ENCODE measurements at places on chromosomes 6 and 20. TPM values are rescaled to one million over a fixed set of nuclear protein-coding genes. Genes with fewer than 3 reads are reported as not detected.

GRCh38 chr6:3023663-3024483 lies 24.2 kb downstream of the NQO2 start:
- DNase-seq, result peak; percentile 99

PGC gene
- total RNA-seq, result not detected

DNA sequence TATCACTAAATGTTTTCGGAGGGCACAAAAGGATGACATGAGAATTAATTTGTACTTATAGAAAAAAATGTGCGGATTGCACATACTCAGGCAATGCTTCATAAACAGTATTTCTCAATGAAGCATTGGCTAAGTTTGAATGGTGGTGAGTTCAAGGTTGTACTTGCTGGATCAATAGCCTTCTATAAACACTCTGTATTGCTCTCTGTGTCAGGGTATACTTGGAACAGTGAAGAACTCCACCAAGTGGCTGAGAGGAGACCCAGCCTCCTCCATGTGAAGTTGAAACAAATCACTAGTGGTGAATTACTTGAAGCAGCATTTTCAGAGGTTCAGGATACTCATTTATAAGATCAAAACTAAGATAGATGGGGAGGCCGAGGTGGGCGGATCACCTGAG lies 360.6 kb downstream of the RIMS1 start:
- DNase-seq, result no peak

DNA sequence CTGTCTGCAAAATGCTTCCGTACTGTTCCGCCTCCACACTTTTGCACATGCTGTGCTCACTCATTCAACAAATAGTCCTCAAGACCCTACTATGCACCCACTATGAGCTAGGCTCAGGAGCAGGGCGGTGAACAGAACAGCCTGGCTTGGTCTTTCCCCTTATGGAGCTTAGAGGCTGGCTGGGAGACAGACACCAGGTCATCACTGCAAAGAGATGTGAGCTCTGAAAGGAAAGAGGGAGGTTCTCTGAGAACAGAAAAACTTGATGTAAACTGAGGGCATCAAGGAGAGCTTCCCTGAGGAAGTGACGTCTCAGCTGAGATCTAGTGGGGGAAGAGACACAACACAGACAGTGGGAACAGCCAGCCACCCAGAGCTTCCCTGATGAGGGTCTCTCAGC lies 31.0 kb upstream of the TGM2 start:
- no peak for DNase-seq

DNA sequence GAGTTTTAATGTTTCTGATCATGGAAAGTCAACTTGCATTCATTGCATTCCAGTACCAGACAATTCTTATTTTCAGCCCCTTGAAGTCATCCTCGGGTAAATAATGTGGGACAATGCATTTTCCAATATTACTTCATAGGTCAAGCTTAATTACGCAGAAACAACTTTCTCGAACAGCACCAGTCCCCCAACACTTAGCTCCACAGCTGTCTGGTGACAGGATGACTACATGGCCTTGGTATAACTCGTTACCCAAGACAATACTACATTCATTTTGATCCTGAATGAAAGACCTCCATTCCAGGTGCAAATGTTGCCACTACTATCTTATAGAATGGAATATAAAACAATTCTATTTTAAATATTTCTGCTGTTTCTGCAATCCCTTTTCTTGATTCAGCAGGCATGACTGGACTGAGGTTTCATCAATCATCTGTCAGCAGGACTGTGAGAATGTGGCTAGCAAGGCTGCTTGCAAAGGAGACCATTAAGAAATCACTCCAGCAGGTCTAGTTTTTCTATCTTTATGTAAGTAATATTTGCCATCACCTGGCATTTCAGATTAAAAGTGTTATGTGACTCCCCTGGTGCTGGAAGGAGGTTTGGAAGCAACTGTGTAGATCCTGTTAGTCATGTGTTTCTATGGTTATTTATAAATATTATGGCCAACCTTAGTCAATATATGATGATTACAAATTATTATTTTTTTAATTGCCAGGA lies 147.9 kb downstream of the HAO1 start:
- DNase-seq, result peak; percentile 30

SHLD1 gene
- total RNA-seq, result 2.6 TPM

DNA sequence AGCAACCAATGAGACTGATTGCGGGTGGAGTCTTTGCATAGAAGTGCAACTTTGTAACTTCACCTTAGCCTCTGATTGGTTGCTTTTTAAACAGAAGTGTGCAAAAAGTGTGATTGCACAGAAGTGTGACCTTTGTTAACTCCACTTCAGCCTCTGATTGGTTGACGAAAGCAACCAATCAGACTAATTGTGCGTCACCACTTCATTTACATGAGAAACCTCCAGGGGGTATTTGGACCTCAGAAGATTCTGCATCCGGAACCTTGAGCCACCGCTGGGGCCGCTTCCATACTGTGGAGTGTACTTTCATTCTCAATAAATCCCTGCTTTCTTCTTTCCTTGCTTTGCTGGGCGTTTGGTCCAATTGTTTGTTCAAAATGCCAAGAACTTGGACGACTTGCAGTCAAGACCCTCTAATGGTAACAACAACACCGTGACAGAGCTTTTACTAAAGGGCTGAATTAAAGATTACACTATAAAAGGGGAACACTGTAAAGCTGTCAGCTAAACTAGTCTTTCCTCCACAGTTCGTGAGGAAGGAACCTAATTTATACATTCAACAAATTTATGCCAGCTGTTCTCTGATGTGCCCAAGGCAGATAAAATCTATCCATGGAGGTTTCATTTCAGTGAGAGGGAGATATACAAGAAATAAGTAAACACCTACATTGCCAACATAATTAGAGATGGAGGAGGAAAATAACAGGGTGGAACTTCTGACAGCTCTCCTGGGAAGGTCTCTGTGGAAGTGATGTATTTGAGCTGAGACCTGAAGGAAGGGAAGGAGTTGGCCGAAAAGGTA lies 1.4 kb upstream of the HECA start:
- DNase-seq, result no peak

- no peak for DNase-seq
Measured at GRCh38 chr6:38688579-38689087, 14.3 kb downstream of the GLO1 start.

- DNase-seq, result no peak
Measured at GRCh38 chr6:947235-947934, 254.4 kb upstream of the EXOC2 start.

DNA sequence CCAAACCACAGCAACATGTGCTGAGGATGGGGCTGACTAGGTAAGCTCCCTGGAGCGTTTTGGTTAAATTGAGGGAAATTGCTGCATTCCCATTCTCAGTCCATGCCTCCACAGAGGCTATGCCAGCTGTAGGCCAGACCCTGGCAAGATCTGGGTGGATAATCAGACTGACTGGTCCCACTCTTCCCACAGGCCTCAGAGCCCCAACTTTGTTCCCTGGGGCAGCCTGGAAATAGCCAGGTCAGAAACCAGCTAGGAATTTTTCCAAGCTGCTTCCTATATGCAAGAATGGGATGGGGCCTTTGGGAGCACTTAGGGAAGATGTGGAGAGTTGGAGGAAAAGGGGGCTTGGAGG lies 1.5 kb upstream of the VEGFA start:
- DNase-seq, result no peak

WFDC2 gene
- total RNA-seq, result not detected

ATP6V1G2 gene
- total RNA-seq, result 0.89 TPM

CD83 gene
- 5.1 TPM for total RNA-seq

C6orf132 gene
- total RNA-seq, result 5.2 TPM

GRCh38 chr20:34515484-34516246 lies 557 bp upstream of the DYNLRB1 start:
- DNase-seq, result peak; percentile 19

PCSK2 gene
- not detected for total RNA-seq

ESF1 gene
- total RNA-seq, result 8.3 TPM

DNA sequence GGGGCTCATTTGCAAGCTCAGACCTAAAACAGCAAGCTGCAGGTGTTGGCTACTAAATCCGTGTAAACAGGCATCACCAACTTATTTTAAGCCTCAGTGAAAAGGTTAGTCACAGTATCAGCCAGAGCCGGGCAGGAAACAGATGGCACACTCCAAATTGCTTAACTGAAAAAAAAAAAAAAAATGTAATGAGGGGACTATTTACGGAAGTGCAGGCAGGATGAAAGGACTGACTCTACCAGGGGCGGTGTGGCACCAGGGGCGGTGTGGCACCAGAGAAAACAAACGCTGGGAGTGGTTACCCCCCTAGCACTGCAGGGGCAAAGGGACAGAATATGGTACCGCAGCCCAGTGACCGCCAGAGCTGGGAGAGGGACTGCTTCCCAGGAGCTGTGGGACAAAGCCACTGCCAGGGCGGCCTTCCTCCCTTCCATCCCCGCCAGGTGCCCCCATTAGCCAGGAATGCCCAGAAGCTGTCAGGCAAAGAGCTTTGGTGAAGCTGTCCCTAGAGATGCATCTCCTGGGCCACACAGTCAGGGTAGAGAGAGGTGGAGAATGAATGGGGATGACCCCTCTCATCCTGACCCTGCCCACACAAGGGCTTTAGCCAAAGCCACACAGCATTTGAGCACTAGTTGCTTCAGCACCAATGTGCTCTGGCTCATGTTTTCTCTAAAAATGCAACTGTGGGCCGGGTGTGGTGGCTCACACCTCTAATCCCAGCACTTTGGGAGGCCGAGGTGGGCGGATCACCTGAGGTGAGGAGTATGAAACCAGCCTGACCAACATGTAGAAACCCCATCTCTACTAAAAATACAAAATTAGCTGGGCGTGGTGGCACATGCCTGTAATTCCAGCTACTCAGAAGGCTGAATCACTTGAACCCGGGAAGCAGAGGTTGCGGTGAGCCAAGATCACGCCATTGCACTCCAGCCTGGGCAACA lies 39.6 kb upstream of the GFOD1 start:
- DNase-seq, result peak; percentile 16

KIF13A gene
- total RNA-seq, result 46.0 TPM

GRCh38 chr6:161220346-161220745 lies 53.5 kb downstream of the AGPAT4 start:
- no peak for DNase-seq

GRCh38 chr6:155452576-155452975 lies 3.1 kb downstream of the NOX3 start:
- DNase-seq, result peak; percentile 15

- no peak for DNase-seq
Measured at GRCh38 chr6:167045828-167046580, 46.8 kb downstream of the CEP43 start.

GRCh38 chr6:169251371-169251802 lies 2.3 kb downstream of the THBS2 start:
- DNase-seq, result peak; percentile 47

TMEM244 gene
- not detected for total RNA-seq

DNA sequence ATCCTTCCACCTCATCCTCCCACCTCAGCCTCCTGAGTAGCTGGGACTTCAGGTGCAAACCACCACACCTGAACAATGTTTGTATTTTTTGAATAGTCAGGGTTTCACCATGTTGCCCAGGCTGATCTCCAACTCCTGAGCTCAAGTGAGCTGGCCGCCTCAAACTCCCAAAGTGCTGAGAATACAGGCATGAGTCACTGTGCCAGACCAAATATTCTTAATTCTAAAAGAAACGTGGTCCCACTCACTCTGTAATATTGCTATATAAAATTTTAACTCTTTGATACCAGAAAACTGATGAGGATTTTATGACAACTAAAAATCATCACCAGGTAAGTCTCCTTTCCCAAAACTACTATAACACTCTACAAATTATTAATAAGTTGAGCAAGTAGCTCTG lies 716.8 kb upstream of the GJE1 start:
- peak; percentile 54 for DNase-seq

DNA sequence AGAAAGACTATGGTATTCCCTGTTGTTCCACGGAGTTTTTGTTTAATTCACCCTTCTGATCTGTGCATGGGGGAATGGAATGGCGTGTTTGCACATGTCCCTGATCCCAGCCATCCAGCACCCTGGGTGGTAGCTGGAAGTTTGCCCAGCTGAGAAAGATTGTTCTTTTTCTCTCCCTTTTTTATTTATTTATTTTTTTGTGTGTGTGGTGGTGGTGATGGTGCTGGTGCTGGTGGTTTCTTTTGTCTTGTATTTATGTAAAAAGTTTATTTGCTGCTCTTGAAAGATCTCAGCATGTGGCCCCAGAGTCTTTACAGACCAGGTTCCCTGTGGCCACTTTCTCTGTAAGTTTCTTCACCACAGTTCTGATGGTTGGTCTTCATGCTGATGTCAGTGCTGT lies 372.6 kb downstream of the UTRN start:
- DNase-seq, result no peak

GRCh38 chr6:53728570-53729194 lies 63.1 kb upstream of the KLHL31 start:
- peak; percentile 61 for DNase-seq

COL9A3 gene
- total RNA-seq, result not detected

HLA-DQA1 gene
- not detected for total RNA-seq

DYNLT2 gene
- total RNA-seq, result 1.5 TPM

GRCh38 chr6:148249160-148249559 lies 93.5 kb upstream of the SASH1 start:
- DNase-seq, result no peak

LAMA2 gene
- total RNA-seq, result 31.1 TPM

DNA sequence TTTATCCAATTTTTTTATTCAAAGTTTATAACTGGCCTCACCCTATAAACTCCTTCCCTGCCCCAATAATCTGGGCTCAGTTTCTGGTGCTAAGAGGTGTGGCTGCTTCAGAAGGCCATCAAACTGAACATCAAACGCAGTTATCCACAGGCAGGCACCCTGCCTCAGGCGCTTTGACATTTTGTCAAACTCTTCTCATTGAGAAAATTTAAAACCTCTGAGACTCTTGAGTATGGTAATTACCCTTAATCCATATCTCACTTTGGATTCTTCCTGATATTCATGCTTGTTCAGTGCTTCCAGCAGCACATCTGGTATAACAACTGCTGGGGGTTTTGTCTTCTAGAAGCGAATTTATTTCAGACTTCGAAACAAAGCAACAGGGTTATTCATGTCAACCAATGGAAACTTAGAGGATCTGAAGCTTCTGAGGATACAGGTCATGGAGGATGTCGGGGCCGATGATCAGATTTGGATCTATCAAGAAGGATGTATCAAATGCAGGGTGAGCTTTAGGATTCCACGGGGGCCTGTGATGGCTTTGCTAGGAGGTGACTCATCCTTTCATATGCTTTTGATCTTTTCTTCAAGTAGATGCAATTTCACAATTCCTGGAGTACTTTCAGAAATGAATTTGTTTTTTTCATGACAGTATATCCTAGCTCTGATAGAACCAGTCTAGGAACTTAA lies 68.2 kb downstream of the RTN4IP1 start:
- peak; percentile 90 for DNase-seq

GRCh38 chr20:62787321-62787720 lies 9.0 kb upstream of the MRGBP start:
- no peak for DNase-seq

DNA sequence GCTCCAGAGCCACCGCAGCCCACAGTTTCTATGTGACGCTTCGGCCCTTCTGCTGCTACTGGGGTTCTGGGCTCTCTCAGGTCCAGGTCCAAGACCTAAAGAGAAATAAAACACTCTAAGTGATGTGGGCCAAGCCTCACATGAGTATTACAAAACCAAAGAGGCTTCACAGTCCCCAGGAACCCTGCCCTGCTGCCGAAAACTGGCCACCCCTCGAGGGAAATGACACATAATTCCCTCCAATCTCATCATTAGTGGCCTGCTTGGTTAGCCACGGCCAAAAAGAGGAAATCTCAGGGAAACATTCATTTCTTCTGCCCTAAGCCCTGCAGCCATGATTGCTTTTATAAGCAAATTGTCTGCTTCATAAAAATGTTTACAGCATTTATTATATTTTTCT lies 32.5 kb downstream of the DLL1 start:
- DNase-seq, result no peak

All from GM23248 (cell line).